ENCODE measurements at places on chromosomes 7 and 10.

DNA sequence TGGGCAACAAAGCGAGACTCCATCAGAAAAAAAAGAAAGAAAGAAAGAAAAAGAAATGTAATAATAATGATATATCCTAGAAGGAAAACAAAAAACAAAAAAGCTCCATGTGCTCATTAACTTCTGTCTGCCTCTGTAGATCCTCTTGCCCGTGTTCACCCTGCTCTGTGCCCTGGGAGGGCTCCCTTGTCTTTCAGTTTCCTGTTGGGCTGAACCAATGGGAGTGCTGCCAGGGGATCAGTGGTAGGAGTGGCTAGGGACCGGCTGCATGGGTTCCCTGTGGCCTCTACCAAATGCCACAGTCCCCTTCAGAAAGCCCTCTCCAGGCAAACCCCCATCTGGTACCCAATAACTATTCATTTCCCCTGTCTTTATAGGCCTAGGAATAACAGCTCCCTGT, 51.8 kb upstream of the PARD3 start:
- DNase-seq = no peak

DNA sequence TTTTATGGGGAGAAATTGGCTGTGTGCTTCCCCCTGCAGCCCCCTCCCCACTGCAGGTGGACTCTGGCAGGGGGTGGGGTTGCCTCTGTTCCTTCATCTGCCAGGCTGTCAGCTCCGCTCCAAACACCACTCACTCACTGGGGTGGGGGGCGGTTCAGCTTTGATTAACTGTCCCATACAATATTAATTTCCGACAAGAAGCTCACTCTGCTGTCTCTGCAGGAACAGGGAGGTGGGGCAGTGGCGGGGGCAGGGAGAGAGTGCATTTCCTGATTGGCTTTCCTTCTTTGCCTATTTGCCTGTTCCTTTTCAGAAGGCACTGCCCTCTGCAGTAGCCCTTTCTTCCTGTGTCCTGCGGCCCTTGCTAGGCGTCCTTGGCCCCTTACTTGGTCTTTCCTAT, 500.8 kb downstream of the PLXNA4 start:
- no peak for DNase-seq

DNA sequence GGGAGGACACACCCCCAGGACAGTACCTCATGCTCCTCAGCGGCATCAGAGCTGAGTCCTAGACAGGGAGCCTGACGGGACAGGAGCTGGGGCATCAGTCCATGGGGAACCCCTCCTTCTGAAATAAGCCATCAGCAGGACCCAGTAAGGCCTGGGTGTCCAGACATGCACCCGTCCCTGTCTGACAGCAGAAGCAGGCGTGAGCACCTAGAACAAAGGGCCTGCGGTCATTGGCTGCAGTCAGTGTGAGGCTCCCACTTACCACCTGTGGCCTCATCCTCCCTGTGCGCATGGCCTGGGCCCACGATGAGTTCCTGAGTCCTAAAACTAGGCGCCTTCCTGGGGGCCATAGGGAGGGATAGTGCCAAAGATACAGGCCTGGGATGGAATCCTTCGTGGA, 484.7 kb downstream of the PTPRN2 start:
- DNase-seq = no peak

- no peak for DNase-seq
Measured at GRCh38 chr7:99843808-99844207, 16.0 kb downstream of the CYP3A43 start.

DNA sequence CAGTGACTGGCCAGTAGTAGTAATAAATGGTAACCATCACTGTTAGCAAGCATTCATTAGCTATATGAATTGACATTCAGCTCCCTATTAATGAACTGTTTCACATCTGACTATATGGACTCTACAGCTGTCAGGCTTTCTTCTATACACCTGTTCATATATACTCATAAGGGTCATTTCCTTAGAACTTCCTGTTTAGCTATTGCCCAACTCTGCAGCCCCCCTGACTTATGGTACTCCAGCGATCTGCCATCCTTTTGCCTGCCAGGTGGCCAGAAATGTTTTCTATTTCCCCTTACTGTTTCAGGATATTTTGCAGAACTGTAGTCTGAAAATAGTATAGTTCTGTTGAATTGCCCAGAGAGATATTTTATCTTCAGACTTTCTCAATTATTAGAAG, 56.6 kb downstream of the TASOR2 start:
- DNase-seq = no peak

GRCh38 chr7:55077561-55078410, 59.0 kb downstream of the EGFR start:
- DNase-seq = no peak

- no peak for DNase-seq
Measured at GRCh38 chr10:97633921-97634320, 621 bp upstream of the MORN4 start.

DNA sequence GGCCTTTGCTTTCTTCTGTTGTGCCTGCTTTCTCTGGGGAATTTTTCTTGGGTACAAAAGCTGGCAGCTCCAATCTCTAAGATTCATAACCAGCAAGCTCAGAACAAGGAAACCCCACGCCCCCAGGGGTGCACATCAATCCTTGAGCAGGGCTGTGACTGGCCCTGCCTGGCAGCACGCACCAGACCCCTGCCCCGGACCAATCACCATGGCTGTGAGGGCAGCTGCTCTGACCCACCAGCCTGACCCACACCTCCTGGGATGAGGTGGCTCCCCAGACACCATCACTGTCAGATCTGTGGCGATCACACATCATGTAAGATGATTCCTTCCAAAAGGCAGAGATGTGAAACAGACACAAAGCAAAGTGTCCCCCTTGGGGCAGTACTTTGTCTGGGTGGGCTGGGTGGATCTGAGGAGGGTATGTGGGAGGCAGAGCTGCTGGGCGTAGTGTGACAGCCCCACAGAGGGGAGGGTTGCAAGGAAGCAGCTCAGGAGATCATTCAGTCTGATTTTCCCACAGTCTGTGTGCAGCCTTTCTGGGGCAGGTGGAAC, 175.5 kb upstream of the SHH start:
- no peak for DNase-seq

DNA sequence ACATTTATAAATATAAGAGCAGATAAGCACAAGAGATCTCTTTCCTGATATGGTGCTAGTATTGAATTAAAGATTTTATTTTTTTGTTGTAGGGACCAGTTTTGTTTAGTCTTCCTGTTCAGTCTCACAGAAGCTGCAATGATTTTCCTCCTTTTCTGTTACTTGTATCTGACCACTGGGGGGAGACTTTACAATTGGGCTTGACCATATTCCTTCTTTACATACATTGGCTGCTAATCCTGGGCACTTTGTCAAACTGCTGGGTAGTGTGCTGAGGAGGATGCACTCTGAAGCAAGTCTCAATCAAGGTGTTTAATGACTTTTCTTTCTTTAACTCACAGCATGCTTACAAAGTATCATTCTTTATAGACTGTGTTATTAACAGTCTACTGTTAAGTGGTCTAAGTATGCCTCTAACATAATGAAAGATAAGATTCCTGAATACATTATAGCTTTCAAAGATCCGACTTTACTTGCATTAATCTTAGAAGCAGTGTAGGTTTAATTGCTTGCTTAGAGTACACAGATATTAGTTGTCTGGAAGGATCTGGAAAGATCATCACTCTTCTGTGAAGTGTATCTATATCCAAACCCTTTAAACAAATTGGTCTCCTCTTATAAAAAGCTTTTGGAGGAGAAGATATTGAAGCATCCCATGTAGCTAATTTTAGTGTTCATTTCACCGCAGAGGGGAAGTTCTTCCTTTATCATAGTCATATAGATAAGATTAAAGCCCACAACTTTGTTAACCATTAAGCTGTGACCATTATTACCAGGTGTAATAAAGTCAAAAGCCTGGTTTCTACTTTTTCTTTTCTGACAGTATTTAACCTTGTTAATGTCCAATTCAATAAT, 3.1 kb downstream of the PALS2 start:
- peak; percentile 52 for DNase-seq

DNA sequence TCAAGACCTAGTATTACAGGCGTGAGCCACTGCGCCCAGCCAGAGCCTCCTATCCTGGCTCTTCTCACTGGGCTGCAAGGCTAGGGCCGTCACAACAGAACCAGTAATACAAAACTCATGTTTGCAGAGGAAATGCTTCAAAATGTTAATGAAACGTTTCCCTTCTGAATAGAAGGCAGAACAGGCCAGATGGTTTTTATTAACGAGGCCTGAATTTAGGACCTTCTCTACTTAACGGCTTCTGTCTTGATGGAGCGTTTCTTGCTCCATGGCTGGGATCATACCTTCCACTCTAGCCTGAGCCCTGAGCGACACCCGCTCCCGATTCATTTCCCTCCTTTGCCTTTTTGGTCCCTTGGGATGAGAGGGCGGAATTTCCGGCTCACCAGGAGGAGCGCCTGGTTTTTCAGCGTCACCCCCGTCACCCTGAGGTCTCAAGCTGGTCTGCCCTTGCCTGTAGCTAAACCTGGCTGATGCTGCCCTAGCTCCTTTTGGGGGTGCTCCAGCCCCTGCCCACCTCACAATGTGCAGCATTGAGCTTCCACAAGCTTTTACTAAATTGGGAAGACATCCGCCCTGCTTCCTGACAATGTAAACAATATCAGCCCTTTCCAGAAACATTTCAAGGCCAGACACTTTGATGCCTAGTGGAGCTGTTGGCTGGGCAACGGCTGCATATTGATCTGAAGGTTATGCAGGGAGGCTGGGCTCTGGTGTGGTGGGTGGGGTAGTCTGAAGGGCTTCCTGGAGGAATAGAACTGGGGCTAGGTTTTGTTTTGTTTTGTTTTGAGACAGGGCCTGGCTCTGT, 5.2 kb downstream of the CLIP2 start:
- no peak for DNase-seq

GRCh38 chr10:103641326-103641725, 147.8 kb downstream of the NEURL1 start:
- no peak for DNase-seq

DNA sequence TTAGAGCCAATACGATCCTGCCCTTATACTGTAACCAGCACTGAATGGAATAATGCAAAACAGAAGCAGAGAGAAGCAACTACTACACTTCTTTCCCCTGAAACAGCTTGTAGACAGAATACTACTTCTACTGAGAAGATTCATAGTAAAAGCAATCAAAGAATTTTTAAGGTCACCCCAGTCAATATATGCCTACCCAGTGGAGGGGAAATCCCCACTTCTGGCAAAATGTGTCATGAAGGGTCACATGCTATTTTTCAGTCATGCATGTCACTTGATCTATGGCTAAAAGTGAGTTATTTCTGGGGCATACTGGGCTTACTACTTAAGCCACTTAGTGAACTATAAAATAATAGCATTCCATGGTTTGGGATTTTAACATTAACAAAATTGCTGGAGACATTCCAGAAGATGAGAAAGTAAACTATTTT, 25.6 kb downstream of the IRF5 start:
- no peak for DNase-seq

DNA sequence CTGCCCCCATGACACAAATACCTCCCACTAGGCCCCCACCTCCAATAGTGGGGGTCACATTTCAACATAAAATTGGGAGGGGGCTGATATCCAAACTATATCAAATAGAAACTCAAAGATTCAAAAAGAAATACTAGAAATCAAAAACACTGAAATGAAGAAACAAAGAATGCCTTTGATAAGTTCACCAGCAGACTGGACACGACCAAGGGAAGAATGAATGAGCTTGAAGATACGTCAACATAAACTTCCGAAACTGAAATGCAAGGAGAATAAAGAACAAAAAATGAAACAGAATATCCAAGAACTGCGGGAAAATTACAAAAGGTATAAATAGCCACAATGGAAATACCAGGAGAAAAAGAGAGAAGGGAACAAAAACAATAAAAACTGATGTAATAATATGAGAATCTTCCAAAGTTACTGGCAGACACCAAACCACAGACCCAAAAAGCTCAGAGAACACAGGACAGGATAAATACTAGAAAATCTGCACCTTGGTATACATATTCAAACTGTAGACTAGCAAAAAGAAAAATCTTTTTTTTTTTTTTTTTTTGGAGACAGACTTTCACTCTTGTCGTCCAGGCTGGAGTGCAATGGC, 49.5 kb downstream of the BRI3 start:
- DNase-seq = no peak

DNA sequence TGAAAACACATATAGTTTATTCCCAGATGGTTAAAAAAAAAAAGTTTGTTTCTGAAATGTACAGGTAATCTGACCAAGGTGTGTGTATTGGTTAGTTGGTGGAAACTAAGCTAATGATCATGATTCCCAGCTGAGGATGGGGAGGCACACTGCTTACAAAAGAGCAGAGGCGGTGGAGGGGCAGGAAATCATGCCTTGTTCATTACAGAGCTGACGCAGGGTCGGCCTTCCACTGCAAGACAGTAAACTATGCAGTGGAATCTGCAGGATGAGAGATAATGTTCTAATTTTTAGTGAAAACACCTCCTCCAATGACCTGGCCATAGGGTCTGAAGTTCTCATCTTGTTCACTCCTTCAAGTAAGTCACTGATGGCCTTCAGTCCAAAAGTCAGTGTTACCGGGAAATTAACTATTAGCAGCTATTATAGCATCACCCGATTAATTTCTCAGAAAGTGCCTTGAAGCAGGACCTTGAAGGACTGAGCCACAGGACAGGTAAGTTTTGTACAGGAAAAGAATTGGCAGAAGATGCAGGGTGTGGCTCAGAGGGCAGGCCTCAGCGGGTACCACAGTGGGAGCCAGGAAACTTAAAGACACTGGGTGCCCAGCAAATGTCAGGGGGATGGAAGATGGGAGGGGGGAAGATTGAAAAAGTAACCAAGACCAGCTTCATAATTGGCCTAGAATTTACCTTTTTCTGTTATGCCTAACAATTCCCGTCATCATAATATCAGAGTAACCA, 36.0 kb downstream of the MYOF start:
- no peak for DNase-seq

Measured in HEK293T (cell line).